ENCODE measurements at places on chromosomes 6 and 20. TPM values are rescaled to one million over a fixed set of nuclear protein-coding genes. Genes with fewer than 3 reads are reported as not detected.

- no peak for DNase-seq
These were observed 9.2 kb downstream of the BHLHE23 start for GRCh38 chr20:62997417-62998035.

EPPIN gene
- 0.12 TPM for polyA plus RNA-seq

GRIK2 gene
- 3.1 TPM for polyA plus RNA-seq

CDYL gene
- 18.2 TPM for polyA plus RNA-seq

SLC35D3 gene
- polyA plus RNA-seq, result not detected

DNA sequence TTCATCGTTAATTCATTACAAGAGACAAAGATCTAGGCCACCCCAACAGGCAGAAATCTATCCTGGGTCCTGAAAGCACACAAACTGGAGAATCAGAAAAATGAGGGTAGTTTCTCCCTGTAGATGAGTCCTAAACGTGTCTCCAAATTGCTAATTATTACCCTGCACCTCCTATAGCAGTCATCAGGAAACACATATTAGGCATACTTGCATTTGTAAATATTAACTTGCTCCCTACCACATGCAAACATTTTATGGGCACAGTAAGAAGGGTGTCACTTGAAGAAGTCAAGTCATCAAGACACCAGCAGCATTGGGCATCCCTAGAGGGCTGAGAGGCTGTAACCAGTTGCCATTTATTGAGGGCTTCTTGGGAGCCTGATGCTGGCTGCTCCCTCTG lies 17.9 kb upstream of the SIRPB1 start:
- no peak for DNase-seq

GRCh38 chr20:36871640-36872570 lies 4.0 kb upstream of the TLDC2 start:
- DNase-seq, result no peak

- no peak for DNase-seq
These were observed 98.7 kb upstream of the SGK1 start for GRCh38 chr6:134416418-134417154.

- DNase-seq, result no peak
These were observed 72.6 kb upstream of the THBS2 start for GRCh38 chr6:169326067-169326799.

GRCh38 chr6:77740380-77740779 lies 87.5 kb downstream of the MEI4 start:
- no peak for DNase-seq

CLPSL1 gene
- polyA plus RNA-seq, result not detected

GRCh38 chr6:17125407-17125806 lies 23.6 kb downstream of the STMND1 start:
- DNase-seq, result no peak

- DNase-seq, result no peak
These were observed 7.4 kb downstream of the PCK1 start for GRCh38 chr20:57568088-57568896.

DNA sequence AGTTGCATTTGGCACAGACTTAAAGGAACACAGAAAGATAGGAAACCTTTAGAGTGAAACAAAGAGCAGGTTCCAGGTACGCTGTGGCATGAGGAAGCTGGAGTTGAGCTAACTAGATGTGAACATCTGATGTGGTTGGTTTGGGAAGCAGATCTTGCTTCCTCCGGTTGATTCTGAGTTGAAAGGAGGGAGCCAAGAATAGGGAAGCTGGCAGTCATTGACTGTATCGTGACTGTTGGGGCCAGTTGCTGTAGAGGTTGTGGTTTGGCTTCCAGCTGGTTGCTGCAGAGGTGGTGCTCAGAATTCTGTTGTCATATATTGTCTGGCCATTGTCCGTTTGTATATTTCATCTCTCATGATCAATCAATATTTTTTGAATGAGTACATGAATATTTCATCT lies 325.9 kb downstream of the PLCB1 start:
- no peak for DNase-seq

GRCh38 chr20:53915446-53916172 lies 154.8 kb downstream of the BCAS1 start:
- DNase-seq, result peak; percentile 93

KIF13A gene
- 42.8 TPM for polyA plus RNA-seq

DNA sequence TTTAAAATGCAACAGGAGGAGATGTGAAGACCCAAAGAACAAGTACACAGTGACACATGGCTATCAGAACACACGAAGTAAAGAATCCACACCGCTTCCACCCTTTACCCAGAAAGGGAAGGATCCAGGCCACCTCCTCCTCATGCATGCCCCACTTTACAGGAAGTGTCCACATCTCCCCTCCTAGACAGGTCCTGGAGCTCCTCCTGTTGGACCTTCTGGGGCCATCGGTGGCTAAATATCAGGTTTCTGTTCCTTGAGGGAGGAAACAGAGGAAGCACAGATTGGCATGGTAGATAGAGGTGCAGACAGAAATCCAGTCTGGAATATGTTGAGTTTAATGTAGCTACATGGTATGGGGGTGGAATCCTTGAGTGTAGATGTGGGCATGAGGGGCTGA lies 10.9 kb downstream of the NINL start:
- no peak for DNase-seq

DNA sequence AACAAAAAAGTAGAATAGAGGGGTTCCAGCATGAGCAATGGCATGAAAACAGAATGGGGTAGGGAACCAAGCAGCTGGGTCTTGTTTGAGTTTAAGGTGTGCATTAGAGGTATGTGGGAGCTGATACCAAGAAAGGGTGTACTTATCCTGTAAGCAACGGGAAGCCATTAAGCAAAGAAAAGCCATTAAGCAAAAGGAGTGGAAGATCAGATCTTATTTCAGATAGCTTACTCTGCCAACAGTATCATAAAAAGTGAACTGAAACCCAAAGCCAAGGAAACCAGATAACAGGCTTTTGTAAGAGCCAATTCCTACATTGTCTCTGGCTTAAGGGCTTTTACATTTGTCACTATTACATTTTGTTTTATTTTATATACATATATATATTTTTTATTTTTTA lies 21.3 kb upstream of the BEND6 start:
- DNase-seq, result no peak

DNA sequence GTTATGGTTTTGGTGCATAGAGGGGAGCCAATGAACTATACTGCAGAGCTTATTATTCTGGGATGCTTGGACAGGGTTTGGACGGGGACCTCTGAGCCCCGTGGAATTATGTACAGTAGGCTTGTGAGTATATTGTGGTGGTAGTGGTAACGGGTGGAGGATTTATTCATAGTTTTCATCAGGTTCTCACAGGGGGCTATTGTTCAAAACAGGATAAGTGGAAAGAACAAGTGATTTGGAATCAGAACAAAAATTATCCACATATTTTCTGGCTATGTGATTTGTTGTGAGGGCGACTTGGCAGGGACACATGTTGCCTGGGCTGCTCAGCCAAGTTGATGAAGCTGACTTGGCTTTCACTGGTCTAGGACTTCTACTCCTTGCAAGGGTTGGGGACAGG lies 64.6 kb upstream of the ELOVL5 start:
- DNase-seq, result no peak

MPC1 gene
- 73.8 TPM for polyA plus RNA-seq

DNA sequence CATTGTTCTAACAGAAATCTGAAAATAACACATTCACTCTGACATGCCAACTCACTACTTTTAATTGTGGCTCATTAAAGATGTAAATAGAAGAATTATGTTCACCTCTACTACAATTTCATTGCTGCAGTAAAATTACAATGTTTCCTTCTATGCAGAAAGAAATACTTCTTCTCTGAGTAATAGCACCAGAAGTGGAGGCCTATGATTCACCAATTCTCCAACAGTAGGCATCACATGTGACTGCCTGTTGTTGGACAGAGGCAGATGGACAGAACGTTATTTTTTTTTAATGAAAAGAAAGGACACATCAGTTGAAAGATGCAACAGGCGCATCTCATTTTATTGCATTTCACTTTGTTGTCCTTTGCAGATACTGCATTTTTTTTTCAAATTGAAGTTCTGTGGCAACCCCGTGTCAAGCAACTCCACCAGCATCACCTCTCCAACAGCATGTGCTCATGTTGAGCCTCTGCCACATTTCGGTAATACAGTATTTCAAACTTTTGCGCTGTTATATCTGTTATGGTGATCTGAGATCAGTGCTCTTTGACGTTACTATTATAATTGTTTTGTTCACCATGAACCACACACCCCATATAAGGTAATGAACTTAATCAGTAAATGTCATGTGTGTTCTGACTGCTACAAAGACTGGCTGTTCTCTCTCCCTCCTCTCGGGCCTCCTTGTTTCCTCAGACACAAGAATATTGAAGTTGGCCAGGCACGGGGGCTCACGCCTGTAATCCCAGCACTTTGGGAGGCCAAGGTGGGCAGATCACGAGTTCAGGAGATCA lies 121.4 kb downstream of the ATXN1 start:
- DNase-seq, result no peak

RPP21 gene
- polyA plus RNA-seq, result 18.8 TPM

- no peak for DNase-seq
These were observed 166.4 kb downstream of the TFAP2C start for GRCh38 chr20:56795492-56795891.

GRCh38 chr6:168793649-168794048 lies 352.7 kb downstream of the SMOC2 start:
- DNase-seq, result no peak
